Fibroblast of lung (primary cell): ENCODE measurements at places on chromosomes 7 and 10. TPM values are rescaled to one million over a fixed set of nuclear protein-coding genes. Genes with fewer than 3 reads are reported as not detected.

Gene UTF1
- not detected in 2 replicates for polyA plus RNA-seq

Gene POT1
- polyA plus RNA-seq: 17.6 and 25.1 TPM in 2 replicates

Gene TMEM270
- not detected in 2 replicates for polyA plus RNA-seq

Gene BTBD16
- polyA plus RNA-seq: not detected in 2 replicates

Gene PDK4
- 0.09 and 0.20 TPM in 2 replicates for polyA plus RNA-seq

GRCh38 chr10:113171662-113172061, 221.6 kb downstream of the TCF7L2 start:
- H3K4me3 ChIP-seq: no peak overlapping the region
- no peaks in the 10 kb centered on the region for H3K27me3 ChIP-seq
- no peaks in the 10 kb centered on the region for H3K4me1 ChIP-seq
- no peak for DNase-seq

GRCh38 chr7:129084801-129085551, 30.1 kb upstream of the TNPO3 start:
- no peaks in the 10 kb centered on the region for H3K27me3 ChIP-seq
- peak; percentile 6 for DNase-seq
- no peaks in the 10 kb centered on the region for H3K4me1 ChIP-seq
- H3K4me3 ChIP-seq: no peak overlapping the region

- H3K36me3 ChIP-seq: no peaks in the 10 kb centered on the region
- DNase-seq: no peak
- H3K4me3 ChIP-seq: no peak overlapping the region
- no peaks in the 10 kb centered on the region for H3K4me1 ChIP-seq
- H3K27me3 ChIP-seq: no peaks in the 10 kb centered on the region
These were observed 188.3 kb upstream of the AKR1E2 start for GRCh38 chr10:4637657-4638056.

DNA sequence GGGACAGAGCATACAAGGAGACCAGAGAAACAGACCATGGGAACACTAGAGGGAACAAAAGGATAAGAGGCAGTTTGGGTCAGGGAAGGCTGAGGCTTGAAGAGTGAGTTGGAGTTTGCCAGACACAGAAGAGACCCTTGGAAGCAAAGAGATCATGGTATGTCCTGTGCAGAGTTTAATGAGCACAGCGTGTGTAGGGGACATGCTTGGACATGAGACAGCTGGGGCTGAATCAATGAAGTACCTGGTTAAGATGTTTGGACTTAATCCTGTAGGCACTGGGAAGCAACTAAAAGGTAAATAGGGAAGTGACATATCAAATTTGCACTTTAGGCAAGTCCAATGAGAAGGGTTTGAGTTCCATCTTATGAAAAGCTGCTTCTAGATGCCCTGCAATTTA, 79.6 kb downstream of the KIAA1217 start:
- no peaks in the 10 kb centered on the region for H3K4me1 ChIP-seq
- DNase-seq: no peak

GRCh38 chr10:129624526-129624925, 157.5 kb downstream of the MGMT start:
- no peaks in the 10 kb centered on the region for H3K27me3 ChIP-seq
- no peaks in the 10 kb centered on the region for H3K4me1 ChIP-seq
- H3K4me3 ChIP-seq: no peak overlapping the region
- no peak overlapping the region for H3K27ac ChIP-seq
- DNase-seq: no peak

- no peak for DNase-seq
- no peaks in the 10 kb centered on the region for H3K27me3 ChIP-seq
- H3K4me1 ChIP-seq: peaks cover 4% of the 10 kb centered on the region
- no peak overlapping the region for H3K4me3 ChIP-seq
These were observed 18.6 kb downstream of the NRP1 start for GRCh38 chr10:33315891-33316290.

DNA sequence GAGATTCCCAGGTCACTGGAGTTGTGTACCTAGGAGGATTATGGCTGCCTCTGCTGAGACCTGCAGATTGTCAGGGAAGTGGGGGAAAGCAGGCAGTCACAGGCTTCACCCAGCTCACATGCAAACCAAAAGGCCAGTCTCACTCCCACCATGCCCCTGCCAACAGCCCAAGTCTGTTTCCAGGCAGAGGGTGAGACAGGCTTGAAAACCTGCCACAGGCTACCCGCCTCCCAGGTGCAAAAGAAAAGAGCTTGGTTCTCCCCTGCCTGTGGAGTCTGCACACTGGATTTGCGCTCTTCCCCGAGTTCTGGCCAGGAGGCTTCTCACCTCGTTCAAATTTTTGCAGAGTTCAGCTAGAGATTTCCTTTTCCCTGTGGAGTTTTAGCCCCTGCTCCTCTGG, 119.5 kb downstream of the RUNDC3B start:
- H3K27ac ChIP-seq: no peak overlapping the region
- no peak overlapping the region for H3K4me3 ChIP-seq
- DNase-seq: no peak
- H3K36me3 ChIP-seq: no peaks in the 10 kb centered on the region

DNA sequence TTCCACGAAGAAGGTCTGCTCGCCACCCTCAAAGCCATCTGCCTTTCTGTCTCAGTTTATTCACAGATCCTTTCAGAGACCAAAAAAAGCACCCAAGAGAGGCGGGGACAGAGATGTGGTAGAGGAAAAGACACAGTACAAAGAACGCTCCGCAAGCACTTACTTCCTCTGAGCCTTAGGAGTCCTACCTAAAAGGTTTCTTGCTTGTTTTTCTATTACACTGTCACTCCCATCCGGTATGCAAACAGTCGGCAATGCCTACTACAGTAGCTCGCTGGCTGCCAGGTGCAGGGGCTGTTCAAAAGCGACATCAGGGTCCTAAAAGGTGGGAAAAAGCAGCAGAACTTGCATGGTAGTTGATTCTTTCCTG, 816 bp downstream of the TECPR1 start:
- no peak for DNase-seq
- no peak overlapping the region for H3K27ac ChIP-seq
- peak overlapping the region; percentile 84 for H3K4me3 ChIP-seq
- H3K27me3 ChIP-seq: no peaks in the 10 kb centered on the region
- peaks cover 8% of the 10 kb centered on the region for H3K4me1 ChIP-seq

DNA sequence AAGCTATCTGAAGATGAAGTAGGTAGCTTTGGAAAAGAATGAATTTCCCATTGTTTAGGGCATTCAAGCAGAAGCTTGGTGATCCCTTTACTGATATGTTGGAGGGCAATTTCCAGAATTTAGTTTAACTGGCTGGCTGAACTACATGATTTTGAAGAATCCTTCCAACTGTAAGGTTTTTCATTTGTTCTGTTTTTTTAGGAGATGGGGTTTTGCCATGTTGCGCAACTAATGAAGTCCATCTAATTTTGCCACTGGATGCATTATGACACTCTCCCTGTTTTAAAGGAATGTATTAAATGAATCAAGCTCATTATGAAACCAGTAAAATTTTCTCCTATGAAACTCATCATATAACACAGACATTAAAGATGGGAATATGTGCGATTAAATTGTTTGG, 6.1 kb upstream of the DDX50 start:
- H3K4me1 ChIP-seq: no peaks in the 10 kb centered on the region
- no peak for DNase-seq
- H3K4me3 ChIP-seq: no peak overlapping the region

DNA sequence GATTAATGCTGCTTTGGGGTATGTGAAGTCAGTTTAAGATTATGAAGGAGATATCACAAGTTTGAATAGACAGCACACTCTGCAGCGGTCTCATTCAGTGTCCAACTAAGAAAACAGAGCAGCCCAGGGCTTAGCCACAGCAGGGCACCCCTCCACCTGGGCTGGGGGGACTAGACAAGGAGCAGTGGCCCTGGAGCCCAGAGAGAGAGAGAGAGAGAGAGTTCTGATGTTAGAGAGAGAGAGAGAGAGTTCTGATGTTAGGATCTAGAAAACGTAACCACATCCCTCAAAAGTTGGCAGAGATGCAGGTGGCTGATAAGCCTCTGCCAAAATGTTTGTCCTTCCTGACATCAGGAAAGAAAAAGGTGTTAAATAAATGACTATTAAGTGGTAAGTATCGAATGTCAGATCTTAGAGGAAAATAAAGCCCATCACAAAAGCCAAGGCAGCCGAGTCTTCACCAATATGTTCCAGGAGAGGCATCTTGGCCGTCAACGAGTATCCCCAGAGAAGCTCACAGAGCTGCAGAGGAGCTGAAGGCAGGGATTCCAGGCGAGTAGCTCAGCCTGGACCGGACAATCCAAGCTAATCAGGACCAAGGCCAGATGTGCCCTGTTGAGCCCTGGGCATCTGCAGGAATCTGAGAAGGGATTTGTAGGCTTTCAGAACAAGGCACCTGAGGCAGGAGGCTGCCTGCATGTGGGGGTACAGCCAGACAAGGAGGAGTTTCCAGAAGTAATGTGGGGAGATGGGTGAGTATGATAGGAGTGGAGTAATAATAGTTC, 150.1 kb upstream of the TCF7L2 start:
- no peaks in the 10 kb centered on the region for H3K36me3 ChIP-seq
- no peaks in the 10 kb centered on the region for H3K27me3 ChIP-seq
- no peak for DNase-seq
- no peaks in the 10 kb centered on the region for H3K4me1 ChIP-seq
- H3K27ac ChIP-seq: no peak overlapping the region

DNA sequence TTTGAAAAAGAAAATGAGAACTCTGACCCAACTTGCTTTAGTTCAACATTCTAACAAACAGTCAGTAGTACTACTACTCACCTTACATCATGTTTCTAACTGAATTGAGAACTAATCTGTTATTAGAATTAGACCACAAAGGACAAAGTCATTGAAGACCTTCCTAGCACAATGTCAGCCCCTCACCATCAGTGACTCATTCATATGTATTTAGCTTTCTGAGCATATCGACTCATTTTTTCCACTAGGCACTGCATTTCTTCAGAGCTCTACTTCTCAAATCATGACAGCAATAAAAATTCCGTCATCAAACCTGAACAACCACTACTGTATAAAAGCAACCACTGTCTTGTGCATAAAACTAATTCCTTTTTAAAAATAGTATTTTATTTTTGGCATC, 4.4 kb upstream of the LRRN3 start:
- H3K36me3 ChIP-seq: no peaks in the 10 kb centered on the region
- H3K4me1 ChIP-seq: no peaks in the 10 kb centered on the region
- no peak overlapping the region for H3K27ac ChIP-seq
- peak; percentile 63 for DNase-seq
- no peak overlapping the region for H3K4me3 ChIP-seq

GRCh38 chr7:151243408-151244195, 4.9 kb downstream of the SMARCD3 start:
- H3K27ac ChIP-seq: peak overlapping the region; percentile 8
- H3K27me3 ChIP-seq: no peaks in the 10 kb centered on the region
- DNase-seq: no peak

GRCh38 chr10:120607710-120608703, 151.0 kb downstream of the PLPP4 start:
- peak; percentile 59 for DNase-seq
- H3K27me3 ChIP-seq: no peaks in the 10 kb centered on the region
- no peak overlapping the region for H3K4me3 ChIP-seq
- no peaks in the 10 kb centered on the region for H3K4me1 ChIP-seq
- no peak overlapping the region for H3K27ac ChIP-seq
